ENCODE measurements at places on chromosomes 4 and X. TPM values are rescaled to one million over a fixed set of nuclear protein-coding genes. Genes with fewer than 3 reads are reported as not detected.

GRCh38 chr4:123546573-123547060, 150.0 kb downstream of the SPRY1 start:
- DNase-seq: no peak

DNA sequence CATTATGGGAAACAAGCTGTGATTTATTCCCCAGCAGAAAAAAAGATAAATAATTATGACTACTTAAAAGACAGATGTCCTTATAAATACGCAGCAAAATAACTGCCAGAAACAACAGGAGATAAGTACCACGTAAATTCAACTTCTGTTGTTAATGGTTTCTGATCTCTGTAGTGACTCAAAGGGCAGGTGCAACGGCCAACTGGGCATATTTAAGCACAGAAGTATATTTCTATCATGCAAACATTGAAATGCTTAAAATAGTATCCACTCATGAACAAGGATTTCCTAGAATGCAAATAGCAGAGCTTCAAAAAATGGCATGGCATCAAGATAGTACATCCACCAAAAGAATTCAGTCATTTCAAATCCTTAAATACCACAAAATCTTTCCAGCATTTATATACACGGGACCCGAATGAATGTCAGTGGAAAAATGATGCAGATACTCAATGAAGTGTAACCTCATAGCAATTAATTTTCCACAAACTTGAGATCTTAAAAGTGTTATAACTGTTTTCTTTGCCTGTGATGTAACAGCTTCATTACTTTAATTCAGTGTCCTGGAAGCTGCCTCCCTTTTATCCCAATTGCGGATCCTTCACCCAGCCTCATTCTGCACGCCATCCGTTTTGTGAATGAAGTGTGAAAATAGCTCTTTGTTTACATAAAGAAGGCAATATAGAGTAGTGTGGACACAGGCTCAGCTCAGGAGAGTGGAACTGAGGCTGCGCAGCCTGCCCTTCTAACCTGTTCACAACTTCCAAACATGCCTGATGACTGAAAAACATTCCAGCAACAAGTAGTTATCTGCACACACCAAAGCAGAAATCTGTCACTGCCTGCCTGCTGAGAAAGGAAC, 10.2 kb downstream of the PDGFC start:
- no peak for DNase-seq

GRCh38 chrX:107818900-107819521, 6.7 kb upstream of the MID2 start:
- no peak for DNase-seq

GRCh38 chr4:39642885-39643552, 4.4 kb upstream of the SMIM14 start:
- DNase-seq: no peak

GRCh38 chr4:175176710-175177109, 258.6 kb downstream of the ADAM29 start:
- no peak for DNase-seq

DNA sequence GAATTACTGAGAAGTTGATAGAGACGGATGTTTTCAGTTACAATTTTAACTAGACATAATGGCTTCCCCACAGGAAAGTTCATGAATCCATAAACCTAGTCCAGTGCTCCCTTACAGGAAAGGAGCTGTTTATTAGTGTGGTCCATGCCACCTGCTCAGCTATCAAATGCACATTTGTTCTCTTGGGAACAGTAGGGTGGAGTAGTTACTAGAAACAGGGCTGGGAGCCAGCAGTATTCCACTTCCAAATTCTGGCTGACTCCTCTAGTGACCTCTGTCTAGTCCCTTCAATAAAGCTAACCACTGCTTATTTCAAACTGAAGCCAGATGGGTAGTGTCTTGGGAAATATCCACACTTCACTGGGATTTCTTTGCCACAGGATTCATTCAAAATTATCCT, 88.4 kb upstream of the TLL1 start:
- DNase-seq: no peak

- DNase-seq: no peak
These were observed 128.0 kb downstream of the SNCA start for GRCh38 chr4:89708903-89709421.

- no peak for DNase-seq
These were observed 1525.6 kb downstream of the ARAP2 start for GRCh38 chr4:34718576-34719245.

- no peak for DNase-seq
These were observed 32.3 kb downstream of the HDAC8 start for GRCh38 chrX:72540318-72540717.

GRCh38 chr4:133152831-133153481, 3.9 kb downstream of the PCDH10 start:
- no peak for DNase-seq

- no peak for DNase-seq
These were observed 49.4 kb downstream of the EVC2 start for GRCh38 chr4:5658974-5659373.

GRCh38 chr4:87046121-87046551, 111.3 kb downstream of the AFF1 start:
- DNase-seq: no peak

DNA sequence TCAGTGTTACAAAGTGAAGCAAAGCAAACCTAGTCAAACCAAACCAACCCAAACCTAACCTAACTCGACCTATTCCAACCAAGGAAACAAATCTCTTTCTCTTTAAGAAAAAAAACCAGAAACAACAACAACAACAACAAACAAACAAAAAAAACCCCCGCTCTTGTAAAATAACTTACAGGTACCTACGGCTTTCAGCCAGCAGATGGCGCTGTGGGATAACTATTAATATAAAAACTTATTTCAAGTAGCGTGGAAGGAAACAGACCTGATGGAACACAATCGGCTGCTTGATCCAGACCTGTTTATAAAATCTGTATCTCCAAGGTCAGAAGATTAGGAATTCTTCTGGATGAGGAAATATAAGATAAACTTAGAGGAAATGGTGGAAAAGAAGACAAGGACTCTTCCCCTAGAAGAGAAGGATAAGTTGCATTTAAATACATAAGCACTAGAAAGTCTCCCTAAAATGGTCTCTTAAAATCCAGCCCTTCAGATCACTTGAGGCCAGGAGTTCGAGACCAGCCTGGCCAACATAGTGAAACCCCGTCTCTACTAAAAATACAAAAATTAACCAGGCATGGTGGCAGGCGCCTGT, 34.4 kb upstream of the CDKL5 start:
- peak; percentile 35 for DNase-seq

DNA sequence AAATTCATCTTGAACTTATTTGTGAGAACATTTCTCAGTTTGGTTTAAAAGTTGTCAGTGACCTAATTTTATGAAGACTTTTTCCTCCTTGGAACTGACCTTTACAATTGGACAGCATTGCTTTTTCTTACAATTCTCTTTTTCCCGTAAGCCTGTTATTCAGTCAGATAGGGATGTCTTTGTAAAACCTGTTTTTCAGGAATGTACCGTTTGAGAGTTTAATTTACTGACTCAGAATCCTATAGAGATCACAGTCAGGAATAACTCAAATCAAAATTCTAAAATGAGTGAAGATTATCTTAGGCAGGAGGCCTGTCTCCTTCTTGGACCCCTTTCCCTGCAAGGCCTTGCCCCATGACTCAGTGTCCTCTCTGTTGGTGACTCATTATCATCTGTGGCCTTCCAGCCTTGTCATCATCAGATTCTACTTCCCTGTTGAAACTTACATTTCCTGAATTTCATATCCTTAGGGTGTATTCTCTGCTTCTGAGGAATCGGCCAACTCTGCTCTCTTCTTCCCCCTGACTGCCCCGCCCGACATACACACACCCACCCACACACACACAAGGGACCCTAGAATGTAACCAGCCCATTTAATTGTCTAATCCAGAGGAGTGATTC, 99.8 kb downstream of the ARHGAP10 start:
- DNase-seq: no peak

DNA sequence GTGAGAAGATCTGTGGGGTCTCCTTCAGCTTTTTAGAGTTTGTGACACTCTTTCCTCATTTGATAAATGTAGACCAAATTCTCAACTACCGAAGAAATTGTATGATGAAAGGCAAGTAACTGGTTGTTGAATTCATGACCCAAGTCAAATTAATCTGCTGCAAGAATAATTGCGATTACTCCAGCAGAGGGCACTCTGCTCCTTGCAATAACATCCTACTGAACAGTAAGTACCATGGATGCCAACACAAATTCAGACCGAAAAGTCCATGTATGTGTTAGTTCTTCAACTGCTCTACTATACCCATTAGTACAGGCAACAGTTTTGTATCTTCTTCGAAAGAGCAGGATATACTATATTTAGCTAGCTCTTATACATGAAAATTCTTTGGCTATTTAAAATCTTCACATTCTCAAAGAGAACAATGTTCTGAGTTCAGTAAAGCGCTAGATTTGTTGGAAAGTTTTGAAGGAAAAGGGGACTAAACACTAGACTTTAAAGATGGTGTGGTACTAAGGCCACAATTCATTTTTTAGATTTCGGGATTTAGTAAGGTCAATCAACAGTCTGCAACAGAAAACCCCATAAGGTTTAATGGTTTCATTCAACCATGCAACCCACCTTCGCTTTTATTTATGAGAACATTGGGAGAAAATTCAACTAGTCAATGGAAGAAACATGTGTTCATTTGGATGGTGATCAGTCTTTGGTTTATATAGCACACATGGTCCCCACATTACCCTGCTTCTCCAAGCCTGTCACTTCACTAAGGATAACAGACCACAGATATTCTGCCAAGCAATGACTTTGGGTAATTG, 105.4 kb upstream of the TBC1D9 start:
- peak; percentile 50 for DNase-seq

DNA sequence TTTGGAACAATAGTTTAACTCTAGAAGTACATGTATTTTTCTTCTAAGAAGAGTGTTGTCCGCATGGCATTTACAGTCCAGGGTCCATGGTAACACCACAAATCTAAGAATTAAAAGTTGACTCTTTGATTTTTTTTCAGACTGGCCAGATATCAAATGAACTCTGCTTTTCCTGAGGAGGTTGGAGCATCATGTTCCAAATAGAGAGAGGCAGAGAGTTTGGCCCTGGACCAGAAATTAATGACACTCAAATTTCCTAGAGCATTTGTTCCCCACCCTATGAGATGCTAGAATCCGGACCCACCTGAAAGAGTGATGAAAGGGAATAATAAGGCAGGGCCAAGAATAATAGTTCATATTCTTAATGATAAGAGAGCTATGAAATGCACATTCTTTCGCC, 47.0 kb upstream of the NAP1L5 start:
- DNase-seq: no peak

DNA sequence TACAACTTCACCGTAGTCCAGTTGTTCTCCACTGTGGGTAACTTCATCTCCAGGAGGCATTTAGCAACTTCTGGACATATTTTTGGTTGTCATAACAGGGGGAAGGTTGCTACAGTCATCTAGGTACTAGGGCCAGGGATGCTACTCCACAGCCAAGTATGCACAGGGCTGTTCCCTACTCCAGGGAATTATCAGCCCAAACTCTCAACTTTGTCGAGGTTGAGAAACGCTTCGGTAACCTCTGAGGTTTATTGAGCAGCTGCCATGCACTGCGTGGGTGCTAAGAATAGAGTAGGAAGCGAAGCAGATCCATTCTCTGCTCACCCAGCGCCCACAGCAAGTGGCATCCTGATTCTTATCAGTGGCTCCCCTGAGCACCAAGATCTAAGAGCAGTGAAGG, 8.2 kb downstream of the FGFBP1 start:
- no peak for DNase-seq

DNA sequence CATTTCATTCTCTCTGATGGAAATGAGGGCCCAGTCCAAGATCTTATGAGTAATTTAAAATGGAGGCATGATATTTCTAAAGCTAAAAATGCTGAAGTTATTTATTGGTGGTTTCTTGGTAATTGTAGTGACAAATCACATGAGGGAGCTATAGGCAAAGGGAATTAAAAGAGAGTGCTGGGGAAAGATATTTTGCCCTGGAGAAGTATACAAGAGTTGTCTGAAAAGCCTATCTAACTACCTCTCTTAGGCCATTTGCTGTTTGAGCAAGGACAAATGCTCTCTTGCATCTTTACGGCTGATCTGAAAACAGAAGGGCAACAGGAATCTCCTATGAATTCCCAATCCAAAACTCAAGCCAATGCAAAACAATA, 89.4 kb downstream of the FMR1NB start:
- no peak for DNase-seq

DNA sequence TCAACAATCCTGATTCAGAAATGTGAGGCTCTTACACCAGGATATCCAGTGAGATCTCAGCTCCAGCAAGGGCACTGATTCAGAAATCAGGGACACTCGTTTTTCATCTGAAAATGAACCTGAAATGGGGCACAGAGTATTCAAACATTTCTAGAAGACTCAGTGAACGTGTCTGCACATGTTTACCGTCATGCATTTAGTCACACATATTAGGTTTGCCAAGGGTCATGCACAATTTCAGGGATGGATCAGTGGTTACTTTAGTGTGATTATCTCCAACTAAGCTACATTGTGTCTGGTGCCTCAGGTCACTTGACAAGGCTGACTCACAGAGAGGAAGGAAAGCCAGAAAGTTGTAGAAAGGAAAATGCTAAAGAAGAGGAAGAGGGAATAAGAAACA, 33.6 kb upstream of the SPANXN2 start:
- no peak for DNase-seq

DNA sequence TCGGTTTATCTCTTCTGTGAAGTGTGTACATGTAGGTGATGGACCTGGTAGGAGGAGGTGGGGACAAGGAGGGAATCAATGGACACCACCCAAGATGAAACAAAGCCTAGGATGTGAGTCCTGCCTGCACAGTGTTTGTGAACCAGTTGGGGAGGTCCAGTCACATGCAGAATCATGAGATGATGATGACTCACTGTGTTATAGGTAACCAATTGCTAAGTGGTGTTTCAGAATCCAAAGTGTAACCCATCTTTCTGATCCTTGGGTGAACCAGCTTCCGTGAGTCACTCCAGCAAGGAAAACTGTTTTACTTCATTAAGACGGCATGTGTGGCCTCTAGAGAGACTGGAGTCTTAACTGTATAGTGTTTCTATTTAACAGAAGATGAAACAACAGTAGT, 57.9 kb upstream of the HPF1 start:
- no peak for DNase-seq

GRCh38 chrX:153947009-153947769, 2.7 kb upstream of the RENBP start:
- DNase-seq: peak; percentile 72

DNA sequence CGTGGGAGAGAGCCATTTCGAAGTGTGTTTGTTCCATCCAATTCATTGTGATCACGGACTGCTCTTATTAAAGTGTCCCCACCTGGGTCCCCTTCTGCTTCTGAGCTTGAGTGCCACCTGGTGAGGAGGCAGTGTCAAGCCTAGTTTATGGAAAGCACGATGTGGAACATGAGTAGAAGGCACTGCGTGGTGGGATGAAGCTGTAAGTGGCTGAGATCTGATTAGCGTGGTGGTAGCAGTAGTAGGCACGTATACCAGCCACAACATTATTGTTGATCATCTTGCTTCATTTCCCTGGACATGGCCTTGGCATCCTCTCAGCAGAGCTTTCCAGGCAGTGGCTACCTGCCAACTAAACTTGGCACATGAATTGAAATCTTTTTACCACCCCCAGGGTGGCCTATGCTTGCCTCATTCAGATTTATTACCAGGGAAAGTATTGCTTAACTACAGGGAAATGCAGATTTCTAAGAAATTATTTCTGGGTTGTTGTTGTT, 46.4 kb downstream of the GPAT3 start:
- DNase-seq: no peak

The MAGEC3 gene
- total RNA-seq: not detected

The ATP1B4 gene
- total RNA-seq: not detected

The RPL10 gene
- 1,357 TPM for total RNA-seq

The GABRG1 gene
- total RNA-seq: not detected

The SPANXN4 gene
- total RNA-seq: not detected

The NR3C2 gene
- 6.0 TPM for total RNA-seq

The RIBC1 gene
- 1.7 TPM for total RNA-seq

The ADH1B gene
- not detected for total RNA-seq

The ASMT gene
- total RNA-seq: 1.1 TPM

The CXCL11 gene
- 0.23 TPM for total RNA-seq

The GUCY1A1 gene
- not detected for total RNA-seq

The GLRA2 gene
- total RNA-seq: not detected

All from activated naive CD4-positive, alpha-beta T cell treated with anti-CD3 and anti-CD28 coated beads, Interleukin-2, amount 50 U/mL, for 72 hours (primary cell).